WTC11 (cell line): ENCODE measurements at places on chromosomes 1 and 21. TPM values are rescaled to one million over a fixed set of nuclear protein-coding genes. Genes with fewer than 3 reads are reported as not detected.

Gene KIAA1614
- total RNA-seq = 1.8 to 3.3 TPM (median 2.1 TPM) in 3 replicates

Gene SYT14
- total RNA-seq = 10.6 to 12.0 TPM (median 10.9 TPM) in 3 replicates

Gene BLACAT1
- total RNA-seq = 5.2 to 9.8 TPM (median 5.3 TPM) in 3 replicates

Gene COG2
- 30.9 to 32.0 TPM (median 31.1 TPM) in 3 replicates for total RNA-seq

DNA sequence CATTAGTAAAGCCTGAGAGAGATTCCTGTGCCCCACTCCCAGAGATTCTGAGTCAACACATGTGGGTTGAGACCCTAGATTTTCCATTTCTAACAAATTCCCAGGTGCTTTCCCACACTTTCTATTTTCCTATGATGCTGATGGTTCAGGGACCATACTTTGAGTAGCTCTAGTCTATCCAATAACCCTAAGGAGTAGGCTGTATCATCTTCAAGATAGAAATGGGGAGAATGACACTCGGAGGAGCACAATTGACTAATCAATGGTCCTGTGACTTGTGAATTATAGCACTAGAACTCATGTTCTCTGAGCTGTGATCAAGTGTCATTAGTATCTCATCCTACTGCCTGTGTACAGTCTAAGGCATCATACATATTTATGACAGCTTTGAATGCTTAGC lies 232.9 kb upstream of the B3GALT2 start:
- H3K4me1 ChIP-seq = peaks cover 6% of the 10 kb centered on the region
- no peaks in the 10 kb centered on the region for H3K27me3 ChIP-seq
- no peak for DNase-seq

GRCh38 chr21:28018741-28019669 lies 973.7 kb downstream of the LTN1 start:
- H3K27ac ChIP-seq = no peak overlapping the region
- DNase-seq = peak; percentile 43
- no peaks in the 10 kb centered on the region for H3K36me3 ChIP-seq
- no peak overlapping the region for H3K4me3 ChIP-seq
- no peaks in the 10 kb centered on the region; the same call in 1 of the 2 replicates for H3K4me1 ChIP-seq

- peaks cover 18% of the 10 kb centered on the region for H3K4me1 ChIP-seq
- no peaks in the 10 kb centered on the region for H3K36me3 ChIP-seq
- peaks cover 31% of the 10 kb centered on the region for H3K27me3 ChIP-seq
- no peak overlapping the region for H3K4me3 ChIP-seq
- H3K27ac ChIP-seq = no peak overlapping the region
Measured at GRCh38 chr1:226741009-226741408, 1.9 kb upstream of the ITPKB start.

DNA sequence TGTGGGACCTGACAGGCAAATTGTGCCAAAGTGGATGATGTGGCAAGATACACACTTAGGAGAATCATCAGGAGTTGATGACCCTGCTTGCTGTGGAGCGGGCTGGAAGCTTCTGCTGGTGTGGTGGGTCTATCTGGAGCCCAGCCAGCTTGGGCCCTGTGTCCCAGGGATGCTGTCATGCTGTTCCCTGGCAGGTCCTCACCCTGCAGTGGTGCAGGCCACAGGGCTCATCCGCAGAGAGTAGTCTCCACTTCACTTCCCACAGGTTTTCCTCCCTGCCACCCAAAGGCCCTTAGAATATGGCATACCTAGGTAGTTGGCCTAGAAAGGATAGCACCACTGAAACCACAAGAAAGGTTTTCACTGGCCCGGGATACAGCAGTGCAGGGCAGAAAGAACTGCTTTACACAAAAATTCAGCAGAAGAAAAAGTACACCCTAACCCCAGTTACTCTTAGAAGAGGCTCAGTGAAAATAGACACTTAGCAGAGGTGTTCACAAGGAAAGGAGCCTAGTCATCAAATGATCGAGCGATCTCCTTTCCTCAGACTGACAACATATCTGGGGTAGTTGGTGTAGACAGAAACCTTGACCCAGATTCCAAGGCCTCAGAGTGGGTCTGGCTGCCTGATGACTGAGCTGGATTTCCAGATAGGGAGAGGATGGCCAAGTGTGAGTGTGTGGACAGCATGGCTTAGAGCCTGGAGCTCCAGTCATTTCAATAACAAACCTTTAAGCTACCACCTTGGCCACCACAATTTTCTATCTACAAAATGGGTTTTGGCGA lies 1.3 kb upstream of the C1orf226 start:
- DNase-seq = no peak
- peaks cover 5% of the 10 kb centered on the region; the same call in 1 of the 2 replicates for H3K4me1 ChIP-seq
- H3K4me3 ChIP-seq = no peak overlapping the region

DNA sequence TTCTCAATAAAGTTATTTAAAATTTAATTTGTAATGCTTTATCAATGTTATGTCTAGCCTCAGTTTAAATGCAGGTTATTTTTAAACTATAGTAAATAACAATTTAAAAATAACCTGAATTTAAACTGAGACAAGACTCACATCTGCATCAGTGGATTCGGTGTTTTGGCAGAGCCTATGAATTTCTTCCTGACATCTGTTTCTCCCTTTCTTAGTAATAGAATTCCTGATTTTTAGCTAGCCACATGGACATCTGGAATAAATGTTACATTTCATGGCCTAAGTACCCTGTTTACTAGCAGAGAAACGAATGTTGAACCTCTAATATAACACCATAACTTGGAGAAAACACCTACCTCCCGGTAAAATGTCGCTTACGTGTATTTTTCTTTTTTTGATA lies 1141.6 kb upstream of the ADGRL2 start:
- H3K27me3 ChIP-seq = no peaks in the 10 kb centered on the region
- no peak overlapping the region for H3K27ac ChIP-seq
- DNase-seq = no peak
- peaks cover 29% of the 10 kb centered on the region for H3K4me1 ChIP-seq
- peaks cover under 1% of the 10 kb centered on the region; the same call in 1 of the 2 replicates for H3K36me3 ChIP-seq

DNA sequence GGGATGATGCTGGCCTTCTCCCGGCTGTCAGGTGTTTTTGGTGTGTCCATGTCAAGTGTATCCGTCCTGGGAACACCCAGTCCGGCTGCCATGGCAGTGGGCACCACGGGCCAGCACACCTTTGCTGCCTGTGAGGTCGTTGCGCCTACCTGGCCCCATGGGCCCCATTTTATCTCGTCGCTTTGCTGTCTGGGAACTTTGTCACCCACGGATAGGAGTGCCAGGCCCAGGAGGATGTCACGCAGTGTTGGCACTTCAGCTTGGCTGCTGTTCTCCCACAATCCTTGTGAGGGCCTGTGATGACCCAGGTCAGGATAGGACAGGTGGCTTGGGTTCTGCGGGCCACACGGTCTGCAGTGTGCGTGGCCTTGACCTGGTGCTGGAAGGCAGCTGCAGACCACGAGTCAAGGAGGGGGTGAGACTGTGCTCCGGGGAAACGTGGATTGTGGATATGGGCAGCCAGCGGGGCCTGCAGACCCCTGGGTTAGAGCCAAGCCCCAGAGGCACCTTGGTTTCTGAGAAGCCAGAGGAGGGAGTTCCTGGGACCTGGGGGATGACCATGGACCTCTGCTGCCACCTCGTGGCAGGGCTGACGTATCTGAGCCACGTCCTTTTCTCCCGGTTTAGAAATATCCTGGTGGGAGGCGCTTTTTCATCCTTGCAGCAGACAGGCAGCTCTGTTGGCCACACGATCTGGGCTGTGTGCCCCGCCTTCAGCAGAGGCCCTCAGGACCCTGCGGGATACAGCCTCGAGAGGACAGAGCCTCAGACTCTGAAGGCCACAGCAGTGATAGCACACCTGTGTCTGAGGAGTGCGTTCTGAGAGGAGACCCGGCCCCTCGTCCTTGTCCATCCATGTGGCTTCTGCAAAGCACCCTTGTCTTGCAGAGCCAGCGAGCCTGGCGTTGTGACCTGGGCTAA lies 161.1 kb upstream of the COL6A1 start:
- peaks cover 22% of the 10 kb centered on the region for H3K4me1 ChIP-seq
- peak; percentile 89 for DNase-seq
- no peak overlapping the region for H3K4me3 ChIP-seq
- no peaks in the 10 kb centered on the region for H3K36me3 ChIP-seq

- H3K36me3 ChIP-seq = peaks cover 63% of the 10 kb centered on the region
- H3K27me3 ChIP-seq = peaks cover 10% of the 10 kb centered on the region
- no peak overlapping the region for H3K4me3 ChIP-seq
- H3K27ac ChIP-seq = no peak overlapping the region
- no peak for DNase-seq
Measured at GRCh38 chr1:4797016-4797410, 142.6 kb downstream of the AJAP1 start.
